ENCODE measurements at places on chromosomes 1 and 21.

GRCh38 chr1:235992868-235993267 is 72.0 kb downstream of the NID1 start:
- DNase-seq, result no peak

GRCh38 chr1:8174807-8175206 is 143.1 kb upstream of the SLC45A1 start:
- DNase-seq, result no peak

DNA sequence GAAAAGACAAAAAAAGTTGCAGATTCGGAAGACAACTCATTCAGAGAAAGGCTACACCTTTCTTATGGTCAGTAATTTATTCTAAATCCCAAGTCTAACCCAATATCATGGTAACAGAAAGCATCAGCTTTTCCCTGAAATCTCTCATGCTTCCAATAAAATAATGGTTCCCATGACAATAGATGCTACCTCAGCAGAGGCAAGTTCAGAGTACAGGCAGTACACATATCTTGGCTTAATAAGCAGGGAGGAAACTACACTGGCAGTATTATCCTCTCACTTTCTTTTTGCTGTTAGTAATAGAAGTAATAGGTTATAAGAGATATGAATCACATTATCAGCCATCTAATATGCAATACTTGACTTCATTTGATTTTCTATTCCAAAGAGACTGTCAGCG is 137.1 kb downstream of the DPYD start:
- no peak for DNase-seq

DNA sequence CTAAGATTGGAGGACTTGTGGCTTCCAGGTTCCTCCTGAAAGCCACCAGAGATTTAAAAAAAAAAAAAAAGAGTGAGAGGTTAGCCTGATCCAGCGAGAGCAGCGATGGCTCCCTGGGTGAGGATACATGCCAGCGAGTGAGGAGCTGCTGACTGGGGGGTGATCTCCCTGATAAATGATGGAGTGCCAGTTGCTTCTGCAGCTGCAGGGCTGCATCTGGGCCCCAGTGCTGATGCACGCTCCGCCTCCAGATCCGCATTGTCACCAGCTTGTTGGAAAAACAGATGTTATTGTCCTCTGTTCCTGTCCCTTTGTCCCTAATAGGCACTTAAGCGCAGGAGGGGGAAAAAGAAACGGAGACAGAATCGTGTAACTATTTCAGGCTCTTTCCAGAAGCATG is 28.6 kb downstream of the UBIAD1 start:
- DNase-seq, result no peak

- no peak for DNase-seq
These were observed 85.3 kb downstream of the CDC7 start for GRCh38 chr1:91585982-91586381.

Data from activated naive CD8-positive, alpha-beta T cell treated with anti-CD3 and anti-CD28 coated beads, Interleukin-2, amount 50 U/mL, for 16 hours (primary cell).